ENCODE measurements at places on chromosomes 13 and 19.

DNA sequence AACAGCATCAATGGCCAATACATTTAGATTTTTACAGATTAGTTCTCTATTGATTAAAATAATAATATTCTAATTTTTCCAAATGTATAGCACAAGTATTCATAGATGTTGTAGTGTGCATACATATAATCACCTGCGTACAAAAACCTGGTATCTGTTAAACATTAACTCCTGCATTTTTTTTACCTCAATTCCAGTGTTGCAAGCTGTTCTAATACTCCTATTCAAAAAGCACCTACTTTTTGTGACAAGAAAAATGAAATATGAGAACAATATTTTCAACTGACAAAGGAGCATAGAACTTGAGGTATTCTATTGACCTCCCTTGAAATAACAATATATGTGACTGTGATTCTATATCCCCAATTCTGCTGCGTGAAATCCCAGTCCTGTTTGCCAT, 422.9 kb upstream of the PCDH20 start:
- DNase-seq = no peak

DNA sequence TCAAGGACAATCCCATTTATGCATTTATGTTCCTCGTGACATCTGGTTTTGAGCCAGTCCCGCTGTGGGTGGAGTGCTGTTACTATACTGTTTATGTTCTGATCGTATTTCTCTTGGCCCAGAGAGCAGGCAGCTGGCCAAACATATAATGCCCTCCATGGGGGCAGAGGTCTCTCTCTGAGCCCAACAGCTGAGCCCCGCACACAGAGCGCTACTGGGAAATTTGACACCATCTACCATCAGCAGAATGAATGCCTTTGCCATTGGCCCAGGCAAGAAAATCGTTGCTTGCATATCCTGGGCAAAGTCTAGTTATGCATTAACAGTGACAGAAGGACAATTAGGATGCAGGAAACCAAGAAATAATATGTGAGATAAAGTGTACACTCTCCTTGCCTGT, 126.8 kb upstream of the CACNA1A start:
- peak; percentile 99 for DNase-seq

DNA sequence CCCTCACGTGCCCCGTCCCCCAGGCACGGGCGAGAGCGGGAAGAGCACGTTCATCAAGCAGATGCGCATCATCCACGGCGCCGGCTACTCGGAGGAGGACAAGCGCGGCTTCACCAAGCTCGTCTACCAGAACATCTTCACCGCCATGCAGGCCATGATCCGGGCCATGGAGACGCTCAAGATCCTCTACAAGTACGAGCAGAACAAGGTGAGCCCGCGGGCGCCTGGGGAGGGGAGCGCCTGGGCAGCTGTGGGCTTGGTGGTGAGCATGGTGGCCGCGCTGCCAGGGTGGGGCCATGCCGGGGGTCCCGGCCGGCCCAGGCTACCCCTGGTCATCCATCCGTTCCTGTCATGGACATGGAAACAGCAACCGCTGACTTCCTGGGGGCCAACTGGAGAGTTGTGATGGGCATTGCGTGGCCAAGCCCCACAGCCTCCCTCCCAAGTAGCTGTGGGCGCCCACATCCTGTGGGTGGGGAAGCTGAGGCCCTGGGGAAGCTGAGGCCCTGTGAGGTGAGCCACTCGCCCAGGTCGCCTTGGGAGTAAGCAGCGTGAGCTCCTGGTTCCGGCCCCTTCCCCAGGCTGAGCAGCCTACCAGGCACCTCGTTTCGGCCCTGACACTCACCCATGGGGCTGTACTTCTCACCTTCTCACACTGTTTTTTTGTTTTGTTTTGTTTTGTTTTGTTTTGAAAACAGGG, 16.1 kb downstream of the GNA11 start:
- no peak for DNase-seq

- no peak for DNase-seq
Observed at GRCh38 chr13:106484084-106484483, 51.4 kb downstream of the EFNB2 start.

DNA sequence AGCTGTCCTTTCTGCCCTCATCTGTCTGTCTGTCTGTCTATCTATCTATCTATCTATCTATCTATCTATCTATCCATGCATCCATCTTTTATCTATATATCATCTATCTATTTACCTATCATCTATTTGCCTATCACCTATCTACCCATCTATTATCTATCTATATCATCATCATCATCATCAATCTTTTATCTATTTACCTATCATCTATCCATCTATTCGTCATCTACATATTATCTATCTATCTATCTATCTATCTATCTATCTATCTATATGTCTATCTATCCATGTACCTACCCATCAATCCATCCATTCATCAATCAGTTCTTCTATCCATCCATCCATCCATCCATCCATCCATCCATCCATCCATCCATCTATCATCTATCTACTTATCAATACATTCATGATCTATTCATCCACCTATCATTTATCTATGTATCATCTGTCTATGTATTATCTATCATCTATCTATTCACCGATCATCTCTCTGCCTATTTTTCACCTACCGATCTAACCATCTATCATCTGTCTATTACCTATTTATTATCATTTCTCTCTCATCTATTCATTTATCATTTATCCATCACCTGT, 49.2 kb upstream of the ADGRE1 start:
- no peak for DNase-seq

GRCh38 chr13:112657850-112658445, 31.9 kb upstream of the ATP11A start:
- DNase-seq = no peak

- no peak for DNase-seq
Observed at GRCh38 chr19:55600662-55601028, 557 bp downstream of the ZNF524 start.

DNA sequence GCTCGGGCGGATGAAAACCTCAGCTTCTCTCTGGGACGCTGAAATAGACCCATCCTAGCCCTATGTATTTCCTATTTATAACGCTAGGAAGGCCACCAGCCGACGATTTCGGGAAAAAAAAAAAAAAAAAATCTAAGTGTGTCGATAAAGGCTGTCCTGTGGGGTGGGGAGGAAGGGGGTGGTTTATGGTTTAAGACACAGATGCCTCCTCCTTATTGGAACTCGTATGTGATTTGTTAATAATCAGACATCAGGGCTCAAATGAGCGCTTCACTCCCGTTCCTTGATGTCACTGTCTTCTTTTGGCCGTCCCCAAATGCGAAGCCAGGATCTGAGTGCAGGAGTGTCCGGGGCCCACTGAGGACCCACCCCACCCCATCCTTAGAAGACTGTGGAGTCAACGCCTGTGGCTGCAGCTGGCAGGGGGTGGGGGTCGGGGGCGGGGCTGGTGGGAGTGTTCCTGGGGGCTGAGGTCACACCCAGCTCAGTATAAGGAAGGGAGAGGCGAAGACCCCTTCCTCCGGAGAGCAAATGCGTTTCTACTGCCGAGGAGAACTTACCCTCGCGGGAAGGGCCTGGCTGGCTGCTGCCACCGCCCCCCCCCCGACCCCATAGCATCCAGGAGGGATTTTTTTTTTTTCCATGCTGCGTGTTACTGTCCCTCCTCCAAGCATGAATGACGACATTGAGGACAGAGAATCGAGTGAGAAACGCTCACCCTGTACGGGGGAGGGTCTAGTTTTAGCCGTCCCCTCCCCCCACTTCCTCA, 971 bp downstream of the ATCAY start:
- DNase-seq = no peak

- no peak for DNase-seq
Observed at GRCh38 chr13:50441130-50441529, 402.4 kb downstream of the DLEU7 start.

GRCh38 chr19:57249329-57249728, 8.9 kb downstream of the ZNF805 start:
- no peak for DNase-seq

DNA sequence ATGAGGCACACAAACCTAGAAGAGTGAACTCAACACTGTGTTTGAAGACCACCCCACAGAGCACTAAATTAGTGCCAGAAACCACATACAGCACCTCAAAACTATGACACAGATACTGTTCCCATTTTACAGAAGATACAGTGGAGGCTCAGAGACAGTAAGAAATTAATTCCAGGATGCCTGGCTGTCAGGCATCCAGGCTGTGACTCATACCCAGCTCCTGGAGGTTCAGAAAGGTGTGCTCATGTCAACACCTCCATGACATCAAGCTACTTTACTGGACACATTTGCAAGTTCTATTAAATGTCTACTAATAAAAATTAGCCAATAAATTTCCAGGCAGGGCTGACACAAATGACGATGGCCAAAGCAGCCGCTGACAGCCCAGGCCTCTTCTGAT, 176.3 kb downstream of the ABCC4 start:
- DNase-seq = no peak

GRCh38 chr13:28560612-28561011, 65.7 kb upstream of the FLT1 start:
- no peak for DNase-seq

- DNase-seq = no peak
Observed at GRCh38 chr19:49888510-49888824, 8.2 kb downstream of the IL4I1 start.

GRCh38 chr19:47243364-47243775, 12.4 kb upstream of the BBC3 start:
- DNase-seq = no peak

- DNase-seq = no peak
Observed at GRCh38 chr13:76943646-76944045, 4.7 kb upstream of the ACOD1 start.

DNA sequence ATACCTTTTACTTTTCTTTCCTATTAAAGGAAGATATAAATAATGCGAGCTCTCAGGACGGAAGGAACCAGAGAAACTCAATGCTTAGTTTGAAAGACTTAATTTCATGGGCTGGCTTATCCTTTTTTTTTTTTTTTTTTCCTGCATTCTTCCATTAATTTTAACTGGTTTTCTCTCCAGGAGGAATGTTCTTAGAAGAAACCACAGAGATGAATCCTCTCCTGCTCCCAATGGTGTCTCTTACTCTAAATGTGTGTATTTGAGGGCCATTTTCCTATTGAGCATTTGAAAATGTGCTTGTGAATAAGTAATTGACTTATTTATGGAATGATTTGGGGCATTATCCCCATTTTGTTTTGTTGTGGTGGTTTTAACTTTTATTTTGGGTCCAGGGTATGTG, 494.9 kb downstream of the FOXO1 start:
- DNase-seq = no peak

DNA sequence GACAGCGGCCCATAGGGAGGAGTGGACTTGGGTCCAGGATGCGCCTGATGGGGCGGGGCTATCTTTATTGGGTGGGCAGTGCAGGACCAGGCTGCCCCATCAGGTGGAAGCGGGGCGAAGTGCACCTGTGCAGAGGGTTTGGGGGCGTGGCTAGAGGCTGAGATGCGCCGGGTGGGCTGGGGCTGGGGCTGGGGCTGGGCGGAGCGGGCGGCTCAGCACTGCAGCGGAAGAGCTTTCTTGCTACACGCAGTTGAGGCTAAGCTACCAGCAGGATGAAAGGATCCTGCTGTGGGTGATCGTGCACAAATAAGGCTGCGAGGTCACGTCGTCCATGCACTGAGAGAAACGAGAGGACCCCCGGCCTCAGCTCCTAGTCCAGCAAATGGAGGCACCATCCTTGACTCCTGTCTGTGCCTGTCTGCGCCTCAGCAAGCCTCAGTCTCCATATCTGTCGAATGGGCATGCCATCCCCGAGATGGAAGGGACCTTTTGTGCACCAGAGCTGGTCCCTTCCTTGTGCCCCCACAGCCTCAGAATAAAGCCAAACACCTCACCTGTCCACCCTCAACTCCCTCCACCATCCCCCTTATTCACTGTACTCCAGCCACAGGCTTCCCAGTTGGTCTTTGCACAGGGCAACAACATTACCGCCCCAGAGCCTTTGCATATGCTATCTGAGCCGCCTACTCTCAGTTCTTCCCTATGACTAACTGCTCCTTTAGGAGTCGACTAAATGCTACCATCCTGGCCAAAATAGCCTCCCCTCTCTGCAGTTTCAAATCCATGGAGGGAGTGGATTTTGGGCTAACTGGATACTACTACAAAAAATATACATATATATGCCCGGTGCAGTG, 21.0 kb upstream of the HOMER3 start:
- no peak for DNase-seq

GRCh38 chr13:53513226-53513625, 484.6 kb downstream of the OLFM4 start:
- DNase-seq = no peak

DNA sequence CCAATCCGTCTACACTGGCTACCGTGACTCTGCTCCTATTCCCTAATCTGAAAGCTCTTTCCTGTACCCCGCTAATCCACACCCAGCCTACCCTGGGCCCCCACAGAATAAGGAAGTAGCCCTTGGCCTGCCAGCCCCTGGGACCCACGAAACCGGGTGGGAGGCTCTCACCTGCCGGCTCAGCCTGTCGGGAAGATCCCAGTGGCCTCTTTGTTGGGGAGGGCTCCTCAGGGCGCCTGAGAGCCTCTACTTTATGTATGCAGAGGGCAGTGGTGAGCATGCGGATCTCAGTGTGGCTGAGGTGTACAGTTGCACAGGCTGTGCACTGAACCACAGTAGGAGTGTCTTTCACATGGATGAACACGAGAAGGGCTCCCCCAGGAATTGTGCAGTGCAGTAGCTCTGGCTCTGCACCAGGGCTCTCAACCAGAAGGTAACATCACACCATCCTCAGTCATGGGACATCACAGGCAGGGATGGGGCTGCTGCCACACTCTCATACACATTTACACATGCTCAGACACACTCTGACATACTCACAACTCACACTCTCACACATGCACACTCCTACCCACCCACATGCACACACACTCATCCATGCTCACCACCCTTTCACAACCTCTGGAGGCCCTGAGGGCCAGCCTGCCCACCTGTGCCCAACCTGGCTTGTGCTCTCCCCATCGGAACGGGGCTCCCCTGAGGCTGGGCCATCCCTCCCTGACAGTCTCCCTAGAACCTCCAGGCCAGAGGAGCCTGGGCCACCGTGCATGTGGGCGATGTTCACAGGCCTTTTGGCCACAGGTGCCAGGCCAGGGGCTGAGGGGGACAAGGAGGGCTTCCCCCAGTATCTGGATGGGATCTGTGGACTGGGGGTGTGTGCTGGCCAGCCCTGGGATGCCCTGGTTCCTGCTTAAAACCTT, 135.0 kb downstream of the URI1 start:
- no peak for DNase-seq
